ENCODE measurements at places on chromosomes 11 and 22.

GRCh38 chr11:44199816-44200215 is 104.3 kb downstream of the EXT2 start:
- no peak for DNase-seq

- DNase-seq = peak; percentile 77
Measured at GRCh38 chr11:130042093-130042591, 27.6 kb upstream of the APLP2 start.

DNA sequence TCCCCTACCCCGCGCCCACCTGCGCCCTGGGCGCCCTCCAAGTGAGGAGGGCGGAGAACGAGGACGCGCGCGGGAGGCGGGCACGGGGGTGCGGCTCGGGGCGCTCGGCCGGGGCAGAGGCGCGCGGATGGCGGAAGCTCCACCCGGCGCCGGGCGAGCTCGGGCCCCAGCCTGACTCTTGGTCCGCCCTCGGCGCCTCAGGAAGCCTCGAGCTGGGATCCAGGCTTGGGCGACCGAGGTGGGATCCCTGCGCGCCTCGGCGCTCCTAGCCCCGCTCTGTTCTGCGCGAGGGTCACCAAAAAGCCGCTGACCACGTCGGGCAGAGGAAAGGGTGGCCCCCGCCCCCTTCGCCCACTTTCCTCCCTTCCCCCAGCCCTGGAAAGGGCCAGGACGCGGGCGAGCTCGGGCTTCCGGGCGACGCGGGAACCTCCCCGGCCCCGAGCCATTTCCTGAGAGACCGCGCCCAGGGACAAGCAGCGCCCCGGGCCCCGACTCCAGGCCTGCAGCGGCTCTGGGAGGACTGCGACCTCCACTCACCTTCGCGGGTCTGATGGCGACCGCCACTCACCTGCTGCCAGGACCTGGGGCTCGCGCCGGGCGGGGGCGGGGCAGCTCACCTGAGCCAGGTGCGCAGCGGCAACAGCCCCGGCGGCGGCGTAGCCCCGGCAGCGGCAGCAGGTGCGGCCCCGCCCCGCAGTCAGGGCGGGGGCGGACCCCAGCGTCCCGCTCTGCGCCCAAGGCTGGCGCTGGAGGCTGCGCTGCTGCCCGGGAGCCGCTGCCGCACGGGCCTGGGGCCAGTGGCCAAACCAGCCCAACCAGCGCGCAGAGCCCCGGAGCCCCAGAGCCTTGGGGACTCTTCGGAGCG is 2.2 kb upstream of the SIGIRR start:
- DNase-seq = no peak

GRCh38 chr11:34890812-34891211 is 25.4 kb downstream of the APIP start:
- DNase-seq = no peak

DNA sequence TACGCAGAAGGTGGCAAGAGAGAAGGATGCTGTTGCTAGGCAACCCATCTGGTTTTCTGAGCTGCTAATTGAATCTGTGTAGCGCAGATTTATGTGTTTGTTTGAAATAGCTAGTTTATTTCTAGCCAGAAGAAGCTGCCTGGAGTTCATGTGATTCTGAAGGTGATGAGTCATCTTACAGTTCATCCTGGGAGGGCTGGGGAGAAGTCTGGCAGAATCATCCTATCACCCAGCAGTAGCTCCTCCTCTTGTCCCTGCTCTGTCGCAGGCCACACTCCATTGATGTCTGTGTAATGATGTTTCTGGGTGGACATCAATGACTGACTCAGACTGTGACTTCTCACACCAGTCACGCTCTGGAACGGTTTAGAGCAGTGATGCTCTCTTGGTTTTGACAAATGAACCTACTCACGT is 4.8 kb upstream of the FBXO7 start:
- peak; percentile 29 for DNase-seq

DNA sequence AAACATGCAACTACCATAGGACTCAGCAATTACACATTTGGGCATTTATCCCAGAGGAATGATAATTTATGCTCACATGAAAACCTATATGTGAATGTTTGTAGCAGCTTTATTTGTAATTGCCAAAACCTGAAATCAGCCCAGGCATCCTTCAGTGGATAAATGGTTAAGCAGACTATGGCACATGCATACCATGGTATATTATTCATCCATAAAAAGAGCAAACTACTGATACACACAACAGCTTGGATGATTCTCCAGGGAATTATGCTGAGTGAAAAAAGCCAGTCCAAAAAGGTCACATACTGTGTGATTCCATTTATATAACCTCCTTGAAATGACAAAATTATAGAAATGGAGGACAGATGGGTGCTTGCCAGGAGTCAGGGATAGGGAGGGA is 86.7 kb downstream of the ALX4 start:
- DNase-seq = peak; percentile 69

DNA sequence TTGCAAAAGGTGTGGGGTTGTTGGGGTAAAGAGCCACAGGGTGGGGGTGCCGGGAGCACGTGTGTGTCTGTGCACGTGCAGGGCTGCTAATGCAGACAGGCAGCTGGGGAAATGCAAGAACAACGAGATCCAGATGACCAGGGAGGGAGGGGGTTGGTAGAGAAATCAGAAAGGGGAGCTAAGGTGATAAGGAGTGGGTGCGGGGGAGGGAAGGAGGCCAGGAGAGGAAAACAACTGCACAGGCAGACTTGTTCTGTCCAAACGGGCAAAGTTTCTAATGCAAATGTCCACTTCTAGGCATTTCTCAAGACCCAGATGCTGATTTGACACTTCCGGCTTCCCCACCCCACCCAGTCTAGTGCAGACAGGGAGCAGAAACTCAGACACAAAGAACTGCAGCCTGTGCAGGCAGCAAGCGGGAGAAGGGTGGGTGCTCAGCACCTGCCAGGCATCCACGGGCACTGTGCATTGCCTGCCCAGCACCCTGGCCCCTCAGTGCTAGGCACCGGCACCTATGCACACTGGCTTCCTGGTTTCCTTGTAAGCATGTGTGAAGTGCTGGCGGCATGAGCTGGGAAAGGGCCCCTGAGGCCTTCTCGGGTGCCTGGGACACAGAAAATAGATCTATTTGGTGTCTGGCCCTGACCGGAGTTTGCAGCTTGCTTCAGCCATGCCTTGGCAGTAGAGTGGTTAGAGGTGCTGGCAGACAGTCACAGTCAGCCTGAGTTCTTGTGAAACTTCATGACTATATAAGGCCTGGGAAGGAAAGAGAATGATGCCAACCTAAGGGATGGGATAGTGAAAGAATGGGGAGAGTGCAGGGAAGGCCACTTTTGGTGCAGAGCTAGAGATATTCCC is 220.1 kb upstream of the SORL1-AS1 start:
- no peak for DNase-seq

- DNase-seq = no peak
Measured at GRCh38 chr11:72950685-72951084, 136.5 kb downstream of the ATG16L2 start.

DNA sequence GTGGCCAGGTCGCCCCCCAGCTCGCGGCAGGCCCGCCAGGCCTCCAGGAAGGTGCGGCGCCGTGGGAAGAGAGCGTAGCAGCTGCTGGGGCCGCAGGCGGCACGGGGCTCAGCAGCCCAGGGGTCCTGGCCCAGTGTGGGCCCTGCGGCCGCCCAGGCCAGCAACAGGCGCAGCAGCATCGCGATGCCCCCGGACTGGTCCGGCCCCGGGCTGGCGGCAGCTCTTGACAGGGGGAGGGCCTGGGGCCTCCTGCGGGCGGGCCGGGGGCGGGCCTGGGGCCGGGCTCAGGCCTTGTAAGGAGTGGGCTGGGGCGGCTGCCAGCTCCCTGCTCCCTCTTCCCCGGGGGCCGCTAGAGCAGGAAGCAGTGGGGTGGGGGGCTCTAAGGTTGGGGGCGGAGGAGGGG is at the start of gene CD248:
Gene CD248, minus strand, starts transcription at position 196 of the 403 bp plus-strand sequence. Its CDS starts 17 bp downstream, at position 179.
- peak; percentile 80 for DNase-seq

- no peak for DNase-seq
Measured at GRCh38 chr11:37710031-37710430, 1112.0 kb upstream of the RAG2 start.

GRCh38 chr22:19180740-19181410 is 2.3 kb upstream of the SLC25A1 start:
- DNase-seq = no peak

GRCh38 chr22:17891481-17892167 is 117.4 kb upstream of the BID start:
- no peak for DNase-seq

GRCh38 chr11:11075515-11076171 is 217.8 kb upstream of the ZBED5 start:
- DNase-seq = no peak

GRCh38 chr11:110907629-110908028 is 195.4 kb upstream of the ARHGAP20 start:
- peak; percentile 88 for DNase-seq

DNA sequence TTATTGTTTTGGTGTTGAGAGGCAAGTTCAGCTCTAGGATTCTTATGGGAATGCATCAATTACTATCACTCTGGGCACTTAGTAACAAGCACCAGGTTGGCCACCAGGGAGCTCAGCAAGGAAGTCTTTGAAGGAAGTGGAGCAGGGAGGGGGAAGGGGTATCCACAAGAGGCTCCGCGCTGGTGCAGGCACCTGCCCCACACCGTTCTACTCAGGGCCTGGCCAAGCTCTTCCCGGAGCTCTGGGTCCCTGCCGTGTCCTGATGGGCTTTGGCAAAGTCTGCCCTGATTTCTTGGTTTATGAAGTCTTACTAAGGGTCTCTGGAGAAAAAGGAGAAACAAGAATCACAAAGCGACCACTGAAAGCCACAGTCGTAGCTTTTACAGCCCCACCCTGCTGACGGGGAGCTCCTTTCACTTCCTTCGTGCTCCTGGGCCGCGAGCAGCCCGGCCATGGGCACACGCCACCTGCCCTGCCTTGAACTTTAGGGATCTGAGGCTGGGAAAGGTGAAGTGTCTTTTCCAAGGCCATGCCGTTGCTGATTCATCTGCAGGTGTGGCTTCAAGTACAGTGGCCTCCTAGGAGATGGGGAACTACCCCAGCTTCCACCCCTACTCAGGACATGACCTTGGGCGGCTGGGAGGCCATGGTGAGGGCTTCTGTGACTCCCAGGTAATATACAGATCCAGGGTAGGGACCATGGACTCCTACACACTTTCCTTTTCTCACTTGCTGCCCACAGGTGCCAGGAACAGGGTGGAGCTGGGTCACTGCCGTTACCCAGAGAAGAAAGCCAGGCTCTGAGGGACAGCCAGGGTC is 15.9 kb upstream of the LRRC32 start:
- DNase-seq = no peak

GRCh38 chr11:22163394-22163797 is 29.5 kb upstream of the ANO5 start:
- no peak for DNase-seq

DNA sequence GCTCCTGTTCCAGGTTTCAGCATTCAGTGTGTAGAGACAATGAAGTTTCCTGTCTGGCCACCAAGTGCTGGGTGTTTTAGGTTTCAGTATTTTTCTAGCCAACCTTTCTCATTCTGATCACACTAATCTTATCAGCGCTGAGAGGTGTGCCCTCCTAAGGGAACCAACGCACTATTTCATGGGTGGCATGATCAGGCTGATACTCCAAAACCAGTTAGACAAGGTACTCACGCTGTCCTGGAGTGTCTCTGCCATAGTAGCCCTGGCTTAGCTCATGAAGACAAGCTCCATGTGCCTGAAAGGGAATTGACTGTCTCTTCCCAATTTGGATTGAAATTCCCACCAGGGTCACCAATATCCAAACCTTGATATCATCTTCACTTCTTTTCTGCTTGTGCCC is 8.0 kb upstream of the RAB38 start:
- no peak for DNase-seq
